B cell (primary cell): ENCODE measurements at places on chromosomes 13 and 19. TPM values are rescaled to one million over a fixed set of nuclear protein-coding genes. Genes with fewer than 3 reads are reported as not detected.

- H3K27me3 ChIP-seq: no peaks in the 10 kb centered on the region
- no peaks in the 10 kb centered on the region for H3K4me1 ChIP-seq
- no peak overlapping the region for H3K27ac ChIP-seq
- H3K36me3 ChIP-seq: no peaks in the 10 kb centered on the region
Observed at GRCh38 chr19:23999821-24000610, 85.3 kb downstream of the ZNF726 start.

DNA sequence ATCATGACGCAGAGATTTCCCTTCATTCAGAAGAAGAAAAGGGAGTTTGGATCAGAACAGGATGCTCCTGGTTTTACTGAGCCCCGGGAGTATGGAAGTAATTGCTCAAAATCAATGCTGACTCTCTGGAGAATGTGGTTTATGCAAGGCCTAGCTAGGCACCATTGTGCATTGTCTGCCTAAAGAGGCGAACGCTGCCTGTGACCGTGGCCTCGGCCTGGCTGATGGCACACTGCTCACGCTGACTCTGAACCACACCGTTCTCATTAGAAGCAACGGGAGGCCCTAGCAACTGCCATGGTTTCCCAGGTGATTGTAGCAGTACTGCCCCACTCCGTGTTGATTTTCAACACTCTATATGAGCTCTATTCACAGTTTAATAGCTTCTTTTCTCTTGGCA lies 41.7 kb upstream of the UBL3 start:
- H3K27me3 ChIP-seq: no peaks in the 10 kb centered on the region
- H3K4me1 ChIP-seq: no peaks in the 10 kb centered on the region
- H3K27ac ChIP-seq: no peak overlapping the region
- H3K36me3 ChIP-seq: no peaks in the 10 kb centered on the region
- no peak overlapping the region for H3K4me3 ChIP-seq

DNA sequence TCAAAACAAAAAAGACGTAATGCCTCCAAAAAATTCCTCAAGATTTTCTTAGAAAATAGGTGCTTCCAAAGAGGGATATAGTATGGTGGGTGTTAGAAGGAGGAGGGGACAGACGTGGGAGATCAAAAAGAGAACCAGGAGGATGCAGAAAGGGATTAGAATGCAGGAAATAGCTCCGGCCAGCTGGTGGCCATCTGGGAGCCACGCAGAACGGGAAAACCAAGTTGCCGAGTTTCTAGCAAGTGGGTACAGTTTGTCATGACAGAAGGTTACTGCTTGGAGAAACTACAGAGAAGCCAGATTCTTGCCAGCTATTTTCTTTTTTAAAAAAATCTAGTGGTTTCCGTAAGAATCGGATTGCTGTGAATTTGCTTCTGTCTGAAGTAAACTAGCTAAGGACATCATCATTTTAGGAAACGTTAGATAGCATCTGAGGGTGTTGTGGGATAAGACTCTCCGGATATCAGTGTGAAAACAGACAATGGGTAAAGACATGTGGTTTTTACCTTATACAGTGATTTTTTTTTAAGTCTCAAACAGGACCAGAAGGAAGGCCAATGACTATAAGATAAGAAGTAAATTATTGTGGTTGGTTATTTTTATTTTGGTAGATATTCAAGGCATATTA lies 104.9 kb downstream of the HSPH1 start:
- no peak overlapping the region for H3K4me3 ChIP-seq
- H3K27ac ChIP-seq: no peak overlapping the region
- H3K4me1 ChIP-seq: no peaks in the 10 kb centered on the region
- no peak for DNase-seq

DNA sequence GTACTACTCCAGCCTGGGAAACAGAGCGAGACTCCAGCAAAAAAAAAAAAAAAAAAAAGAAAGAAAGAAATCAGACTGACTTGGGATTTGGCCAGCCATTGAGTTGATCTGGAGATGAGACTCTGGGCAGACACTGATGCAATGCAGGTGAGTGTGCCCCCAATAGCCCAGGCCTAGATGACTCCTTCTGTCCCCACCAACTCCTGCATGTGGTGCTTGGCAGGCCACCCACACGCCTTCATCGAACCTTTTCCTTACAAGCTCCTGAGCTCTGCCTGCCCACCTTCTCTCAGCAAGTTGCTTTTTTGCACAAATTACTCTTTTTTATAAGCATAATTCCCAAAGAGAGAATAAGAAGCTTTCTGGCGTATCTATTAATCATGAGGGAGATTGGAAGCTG lies 97.9 kb upstream of the MBNL2 start:
- no peaks in the 10 kb centered on the region for H3K36me3 ChIP-seq
- H3K27ac ChIP-seq: no peak overlapping the region
- no peaks in the 10 kb centered on the region for H3K27me3 ChIP-seq
- no peak for DNase-seq

The ZNF547 gene
- 9.7 and 9.9 TPM in 2 replicates for total RNA-seq

The CD209 gene
- not detected in 2 replicates for total RNA-seq
